ENCODE measurements at places on chromosomes 3 and 15.

DNA sequence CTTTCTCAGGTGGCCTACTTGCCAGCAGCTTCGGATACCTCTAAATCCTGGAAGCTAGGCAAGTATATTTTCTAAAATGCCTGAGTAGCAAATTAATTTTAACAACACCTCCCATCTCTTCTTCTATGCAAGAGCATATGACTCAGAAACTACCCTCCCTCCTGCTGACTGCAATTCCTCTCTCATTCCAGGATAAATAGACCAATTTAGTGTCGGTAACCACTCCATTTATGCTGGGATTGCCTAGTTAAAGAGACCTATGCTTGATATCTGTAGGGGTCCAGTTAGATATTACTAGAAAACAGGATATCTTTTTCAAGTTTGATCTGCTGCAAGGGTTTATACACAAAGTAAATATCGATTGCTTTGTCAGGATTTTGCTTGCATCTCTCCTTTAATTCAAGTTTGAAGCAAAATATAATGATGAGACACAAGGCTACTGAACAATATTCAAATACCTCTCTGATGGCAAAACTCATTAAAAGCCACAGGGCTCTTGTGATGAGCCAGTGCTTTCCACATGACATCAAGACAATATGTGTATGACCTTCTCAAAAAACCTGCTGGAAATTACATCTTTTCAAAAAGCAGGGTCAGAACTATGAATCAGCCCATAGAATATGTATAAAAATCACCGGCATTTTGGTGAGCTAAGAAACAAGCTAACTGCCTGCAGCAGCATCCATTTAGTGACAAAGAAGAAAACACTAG is 491.6 kb upstream of the NECTIN3 start:
- peak; percentile 63 for DNase-seq

- DNase-seq: no peak
Observed at GRCh38 chr3:53994986-53995603, 103.4 kb upstream of the SELENOK start.

DNA sequence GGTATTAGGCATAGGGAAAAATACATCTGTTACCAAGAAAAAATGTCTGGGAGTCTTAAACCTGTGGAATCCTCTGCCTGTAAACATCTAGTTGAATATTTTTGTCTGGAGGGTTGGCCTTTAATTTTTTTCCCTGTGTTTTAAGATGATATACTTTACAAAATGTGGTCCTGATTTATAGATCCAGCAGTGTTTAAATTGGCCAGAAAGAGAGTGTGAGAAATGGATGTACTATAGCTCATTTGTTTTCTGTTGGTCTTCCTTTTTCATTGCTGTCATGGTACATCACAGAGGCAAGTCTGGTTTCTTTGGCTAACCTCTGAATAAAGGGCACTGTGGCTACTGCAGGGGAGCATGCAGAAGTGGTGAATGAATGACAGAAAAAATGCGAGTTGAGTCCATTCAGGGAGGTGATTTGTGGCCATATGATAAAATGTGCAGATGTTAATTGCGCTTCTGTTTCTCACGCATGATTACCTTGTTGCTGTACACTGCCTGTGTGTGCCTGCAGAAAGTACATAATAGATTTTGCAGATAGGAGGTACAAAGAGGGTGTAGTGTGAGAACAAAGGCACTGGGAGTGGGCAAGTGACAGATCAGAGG is 150.0 kb downstream of the NFKBIZ start:
- DNase-seq: no peak

DNA sequence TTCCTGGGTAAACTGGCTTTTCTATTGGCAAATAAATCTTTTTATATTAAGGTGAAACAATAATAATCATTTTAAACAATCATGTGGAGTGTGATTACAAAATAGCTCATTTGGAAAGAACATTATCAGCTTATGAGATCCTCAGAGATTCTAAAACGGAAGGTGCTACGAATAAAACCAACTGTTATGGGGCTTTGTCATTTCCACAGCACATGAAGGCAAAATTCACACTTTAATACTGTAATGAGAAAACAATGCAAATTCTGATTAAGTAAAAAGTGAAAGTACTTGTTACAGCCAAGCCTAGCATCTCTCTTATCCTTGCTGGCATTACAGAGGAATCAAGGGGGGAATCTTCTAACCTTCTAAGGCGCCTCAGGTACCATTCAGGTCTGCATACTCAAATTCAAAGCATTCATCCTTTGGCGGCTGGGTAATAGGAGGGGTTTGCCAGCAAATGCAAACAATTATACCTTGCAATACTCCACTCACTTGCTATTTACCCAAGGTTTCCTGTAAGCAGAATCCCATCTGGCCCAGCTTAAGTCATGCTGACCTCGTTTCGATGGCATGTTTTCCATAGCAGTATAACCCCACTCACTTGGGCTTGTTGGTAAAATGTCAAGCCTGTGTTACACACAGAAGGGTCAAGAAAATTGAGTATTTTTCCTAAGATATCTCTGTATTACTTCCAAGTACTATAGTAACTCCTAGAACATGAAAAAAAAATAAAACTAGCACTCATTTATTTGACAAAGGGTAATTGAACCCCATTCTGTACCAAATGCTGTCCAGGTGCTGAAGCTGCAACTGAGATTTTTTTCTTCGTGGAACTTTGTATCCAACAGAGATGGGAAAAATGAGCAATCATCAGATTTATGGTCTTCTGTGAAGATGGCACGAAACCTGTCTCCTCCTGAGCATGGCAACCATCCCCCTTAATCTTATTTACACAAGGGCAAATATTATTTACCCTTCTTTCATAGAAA is 183.7 kb upstream of the LMCD1 start:
- peak; percentile 59 for DNase-seq

DNA sequence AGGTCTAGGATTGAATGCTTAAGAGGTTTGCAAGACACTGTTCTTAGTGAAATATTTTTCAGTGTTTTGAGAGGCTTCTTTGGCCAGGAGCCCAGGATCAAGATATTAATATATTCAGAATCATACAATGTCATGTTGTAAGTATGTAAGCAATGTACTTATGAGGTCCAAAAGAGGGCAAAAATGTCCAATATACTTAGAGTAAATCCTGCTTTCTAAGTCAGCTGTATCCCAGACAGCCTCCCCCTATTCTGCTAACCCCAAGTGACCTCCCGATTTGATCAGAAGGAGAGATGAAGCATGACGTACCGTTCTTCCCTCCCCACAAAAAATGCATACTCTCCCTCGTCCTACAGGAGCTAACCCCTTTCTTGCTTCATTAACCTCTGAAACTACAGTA is 70.9 kb downstream of the CHAC1 start:
- no peak for DNase-seq

- no peak for DNase-seq
Observed at GRCh38 chr3:81838457-81838856, 77.0 kb upstream of the GBE1 start.

GRCh38 chr15:55260562-55261131 is 29.0 kb downstream of the RAB27A start:
- DNase-seq: no peak

GRCh38 chr15:45197512-45197911 is 9.7 kb upstream of the SHF start:
- DNase-seq: no peak

DNA sequence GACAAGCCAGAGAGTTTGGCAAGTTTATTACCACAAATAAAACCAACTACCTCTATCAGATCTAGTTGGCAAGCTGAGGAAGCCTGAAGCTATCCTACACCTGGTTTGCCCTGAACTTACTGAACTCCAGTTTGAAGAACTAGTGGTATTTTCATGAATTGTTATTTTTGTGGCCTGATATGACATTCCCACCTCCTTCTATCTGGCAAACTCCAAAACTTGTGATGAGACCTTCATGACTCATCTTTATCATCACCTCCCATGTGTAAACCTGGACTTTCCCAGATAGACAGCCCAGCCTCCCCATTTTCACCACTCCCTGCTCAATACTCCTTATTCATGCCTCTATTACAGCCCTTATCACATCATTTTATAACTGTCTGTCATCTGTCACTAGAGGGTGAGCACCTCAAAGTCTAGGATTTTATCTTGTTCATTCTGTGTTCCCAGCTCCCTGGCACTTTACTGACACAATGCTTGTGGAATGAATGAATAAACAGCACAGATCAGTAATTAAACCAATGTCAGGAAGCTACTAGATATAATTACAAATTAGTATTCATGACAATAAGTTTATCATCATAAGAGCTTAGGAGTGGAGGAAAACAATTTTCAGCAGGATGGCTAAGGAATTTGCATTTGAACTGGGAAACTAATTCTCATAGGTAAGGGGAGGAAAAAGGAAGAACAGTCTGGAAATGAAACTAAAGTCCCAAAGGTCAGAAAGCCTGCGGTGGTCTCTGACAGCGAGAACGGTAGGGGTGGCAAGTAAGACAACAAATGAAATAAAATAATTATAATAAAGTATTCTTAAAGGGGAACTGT is 13.2 kb upstream of the TRANK1 start:
- no peak for DNase-seq

- peak; percentile 74 for DNase-seq
Observed at GRCh38 chr15:36886191-36886590, 214.2 kb downstream of the MEIS2 start.

GRCh38 chr3:101530686-101531047 is 17.7 kb upstream of the SENP7 start:
- DNase-seq: no peak

GRCh38 chr15:43370975-43371974 is at the start of the genes TUBGCP4 and ZSCAN29:
TUBGCP4 (plus strand) TSS chr15:43371101; CDS start chr15:43371355, 254 bp downstream.
ZSCAN29 (minus strand) TSS chr15:43371043; CDS start chr15:43369913, 1,130 bp downstream.
- peak; percentile 93 for DNase-seq

- DNase-seq: no peak
Observed at GRCh38 chr15:62093809-62094208, 27.0 kb downstream of the C2CD4A start.

DNA sequence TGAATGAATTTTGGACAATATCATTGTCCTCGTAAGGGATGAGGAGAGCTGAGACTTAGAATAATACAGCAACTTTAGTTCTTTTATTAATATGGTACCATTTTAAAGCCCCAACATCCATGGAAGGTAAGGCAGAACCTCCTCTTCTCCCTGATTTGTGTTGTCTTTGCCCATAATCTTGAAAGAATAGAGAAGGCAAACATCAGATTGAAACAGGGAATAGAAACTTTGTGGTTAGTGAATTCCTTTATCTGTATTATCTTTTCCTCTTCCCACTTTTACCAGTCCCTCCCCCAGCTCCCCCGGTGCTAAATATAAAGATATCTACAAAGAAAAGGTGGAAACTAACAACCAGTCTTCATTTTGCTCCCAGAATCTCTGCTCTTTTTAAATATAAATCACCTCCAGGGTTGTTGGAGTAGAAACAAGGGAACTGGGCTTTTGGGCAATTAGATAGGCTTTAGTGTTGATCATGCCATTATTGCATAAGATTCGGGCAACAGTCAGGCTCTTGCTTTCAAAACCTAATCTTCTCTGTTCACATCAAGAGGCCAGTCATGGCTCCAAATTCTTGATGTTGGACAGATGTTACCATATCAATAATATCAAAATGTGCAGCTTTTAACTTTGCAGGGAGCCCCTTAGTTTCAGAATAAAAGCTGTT is 32.5 kb downstream of the ITPR1 start:
- no peak for DNase-seq

- DNase-seq: no peak
Observed at GRCh38 chr3:28972921-28973320, 307.9 kb upstream of the RBMS3 start.

GRCh38 chr3:64501298-64501906 is 186.4 kb downstream of the ADAMTS9 start:
- peak; percentile 23 for DNase-seq

GRCh38 chr15:51935466-51936104 is 36.0 kb downstream of the LEO1 start:
- DNase-seq: no peak

DNA sequence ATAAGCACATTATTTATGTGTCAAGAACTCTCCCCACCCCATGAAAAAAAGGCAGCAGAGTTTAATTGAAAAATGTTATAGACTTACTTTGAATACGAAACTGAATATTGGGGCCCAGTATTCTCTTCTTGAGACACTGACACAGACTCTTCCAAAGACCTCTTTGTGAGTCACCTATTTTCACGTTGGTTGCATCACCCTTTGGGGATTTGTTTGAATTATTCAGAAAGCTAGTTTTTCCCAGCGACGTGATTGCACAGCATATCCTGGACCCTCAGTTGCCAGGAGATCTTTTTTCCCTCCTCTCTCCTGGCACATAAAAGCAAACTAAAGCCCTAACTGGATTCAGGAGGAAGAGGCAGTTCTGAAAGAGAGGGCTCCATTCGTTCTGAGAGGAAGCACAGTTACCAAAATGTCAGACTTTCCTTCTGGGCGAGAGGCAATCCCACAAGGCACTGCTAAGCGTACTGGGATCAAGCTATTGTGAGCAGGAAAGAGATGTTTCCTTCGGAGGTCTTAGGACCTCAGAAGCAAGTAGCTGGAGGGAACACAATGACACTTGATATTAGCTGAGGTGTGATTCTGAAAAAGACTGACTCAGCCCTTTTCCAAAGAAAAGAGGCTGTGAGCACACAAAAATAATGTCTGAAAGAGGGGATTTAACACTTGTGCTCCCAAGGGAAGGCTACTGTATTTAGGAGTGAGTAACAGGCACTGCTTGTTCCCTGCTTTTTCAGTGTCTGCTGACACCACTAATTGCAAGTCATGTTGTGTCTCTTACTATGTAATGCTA is 65.8 kb upstream of the CADPS start:
- peak; percentile 42 for DNase-seq

DNA sequence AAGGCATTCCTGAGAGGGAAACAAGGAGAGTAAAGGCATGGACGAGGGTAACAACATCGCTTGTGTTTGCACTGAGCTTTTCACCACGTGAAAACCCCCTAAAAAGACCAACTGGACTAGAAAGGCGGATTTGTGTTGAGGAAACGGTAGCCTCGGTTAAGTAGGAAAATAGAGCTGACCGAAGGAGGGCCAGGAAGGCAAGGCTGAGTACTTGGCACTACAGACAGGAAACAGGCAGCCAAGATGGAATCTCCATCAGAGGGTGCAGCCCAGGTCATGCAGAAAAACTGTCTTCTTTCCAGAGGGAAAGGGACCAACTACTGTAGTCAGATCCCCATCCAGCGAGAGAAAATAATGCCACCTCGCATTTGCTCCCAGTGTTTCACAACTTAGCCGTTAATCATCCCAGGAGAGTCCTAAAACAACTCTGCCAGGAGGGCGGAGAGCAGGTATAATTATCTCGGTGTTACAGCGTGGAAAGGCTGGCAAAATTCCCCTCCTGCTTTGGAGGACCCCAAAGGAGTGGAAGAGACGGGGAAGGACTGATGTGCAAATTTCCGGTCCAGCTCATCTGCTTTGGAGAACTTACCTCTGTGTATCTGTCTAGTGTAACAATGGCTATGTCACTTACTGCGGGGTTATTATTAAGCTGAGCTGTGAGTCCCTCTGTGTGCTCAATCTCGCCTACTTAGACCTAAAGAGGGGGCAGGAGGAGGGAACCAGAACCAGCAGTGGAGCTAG is 77.2 kb downstream of the MYO1E start:
- peak; percentile 97 for DNase-seq

- DNase-seq: no peak
Observed at GRCh38 chr3:186236357-186237020, 125.5 kb downstream of the DGKG start.
